CD4-positive, alpha-beta T cell (primary cell): ENCODE measurements at places on chromosomes 2 and 18. TPM values are rescaled to one million over a fixed set of nuclear protein-coding genes. Genes with fewer than 3 reads are reported as not detected.

Gene NEURL3
- not detected for total RNA-seq

Gene ANKRD30BL
- total RNA-seq, result not detected

Gene SH3RF3
- total RNA-seq, result 5.2 TPM

Gene GMCL1
- total RNA-seq, result 29.7 TPM

Gene LRRC30
- total RNA-seq, result not detected

Gene RGPD4
- total RNA-seq, result 0.63 TPM

Gene SERPINB13
- total RNA-seq, result not detected

Gene GKN2
- not detected for total RNA-seq

Gene PDCD1
- 9.5 TPM for total RNA-seq

Gene DSC1
- 1.7 TPM for total RNA-seq

Gene PUM2
- total RNA-seq, result 95.4 TPM

DNA sequence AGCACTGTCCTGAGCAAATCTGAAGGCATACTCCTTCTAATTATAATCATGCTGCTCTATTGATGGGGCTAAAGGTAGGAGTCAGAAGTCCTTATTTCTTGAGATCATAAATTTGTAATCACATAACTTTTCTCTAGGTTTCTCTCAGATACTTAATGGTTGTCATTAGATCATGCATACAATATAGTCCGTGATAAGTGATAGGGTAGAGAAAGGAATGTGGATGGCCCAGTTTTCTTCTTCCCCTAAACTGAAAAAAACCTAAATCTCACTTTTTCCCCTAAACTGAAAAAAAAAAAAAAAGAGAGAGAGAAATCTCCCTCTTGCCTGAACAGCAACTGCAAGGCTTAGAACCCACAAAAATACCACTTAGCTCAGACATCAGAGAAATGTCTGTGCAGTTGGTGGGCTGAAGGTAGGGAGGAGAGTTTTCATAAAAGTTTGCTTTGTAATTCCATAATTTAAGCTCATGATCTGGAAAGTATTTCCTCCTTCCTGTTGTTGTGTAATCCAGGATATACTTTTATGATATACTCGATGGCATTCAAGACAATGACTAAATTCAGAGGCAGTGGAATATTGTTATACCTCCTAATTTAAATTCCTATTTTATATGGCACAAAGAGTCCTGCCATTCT lies 79.3 kb upstream of the ITPRID2 start:
- DNase-seq, result no peak

- DNase-seq, result no peak
These were observed 41.6 kb downstream of the NPPC start for GRCh38 chr2:231884438-231885140.

DNA sequence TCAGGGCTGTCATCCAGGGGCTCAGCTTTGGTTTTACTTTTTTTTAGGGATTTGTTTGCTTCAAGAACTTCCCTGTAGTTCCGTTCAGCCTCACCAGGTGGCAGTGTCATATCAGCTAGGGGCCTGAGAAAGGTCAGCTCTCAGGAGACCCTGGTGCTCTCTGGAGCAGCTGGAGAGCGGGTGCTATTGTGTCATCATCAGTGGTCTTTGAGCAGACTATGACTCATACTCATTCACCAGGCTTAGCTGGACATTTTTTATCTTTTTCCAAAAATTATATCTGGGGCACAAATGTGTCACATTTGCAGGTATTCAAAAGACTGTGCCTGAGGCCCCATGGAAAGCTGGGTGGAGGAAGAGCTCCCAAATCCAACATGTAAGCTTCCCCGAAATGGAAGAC lies 24.4 kb downstream of the ZNF892 start:
- DNase-seq, result no peak

DNA sequence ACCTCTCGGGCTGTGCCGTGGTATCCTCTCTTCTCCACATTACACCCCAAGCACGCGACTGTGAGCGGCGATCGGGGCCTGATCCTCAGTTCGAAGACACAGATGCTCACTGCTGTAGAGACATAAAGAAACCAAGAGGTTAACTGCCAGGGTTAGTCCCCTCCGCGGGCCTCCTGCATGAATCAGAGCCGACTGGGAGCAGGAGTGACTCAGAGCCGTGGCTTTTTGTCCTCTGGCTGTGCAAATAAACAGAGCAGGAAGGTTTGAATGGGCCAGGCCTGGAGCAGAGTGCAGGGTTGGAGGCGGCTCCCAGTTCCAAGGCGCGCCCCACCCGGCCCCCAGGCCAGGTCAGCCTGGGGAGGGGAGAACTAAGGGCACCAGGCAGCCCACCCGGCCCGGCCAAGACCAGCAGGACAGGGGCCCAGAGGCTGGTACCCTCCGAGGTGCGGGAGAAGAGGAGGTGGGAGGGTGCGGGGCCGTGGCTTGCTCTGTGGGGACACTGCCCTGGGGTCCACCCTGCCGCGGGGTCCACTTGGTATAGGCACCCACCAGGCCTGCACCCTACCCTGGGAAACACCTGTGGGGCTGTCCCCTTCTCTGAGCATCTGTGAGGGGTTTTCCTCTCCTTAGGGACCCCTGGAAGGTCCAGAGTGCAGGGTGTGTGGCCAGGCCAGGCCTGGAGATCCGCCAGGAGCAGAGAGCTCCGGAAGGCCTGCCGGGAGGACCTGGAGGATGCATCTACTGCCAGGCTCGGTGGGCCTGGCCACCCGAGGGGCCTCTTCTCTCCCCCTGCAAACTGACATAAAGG lies 16.5 kb downstream of the TWIST2 start:
- DNase-seq, result no peak

- no peak for DNase-seq
These were observed 12.1 kb upstream of the CYBRD1 start for GRCh38 chr2:171509945-171510731.

DNA sequence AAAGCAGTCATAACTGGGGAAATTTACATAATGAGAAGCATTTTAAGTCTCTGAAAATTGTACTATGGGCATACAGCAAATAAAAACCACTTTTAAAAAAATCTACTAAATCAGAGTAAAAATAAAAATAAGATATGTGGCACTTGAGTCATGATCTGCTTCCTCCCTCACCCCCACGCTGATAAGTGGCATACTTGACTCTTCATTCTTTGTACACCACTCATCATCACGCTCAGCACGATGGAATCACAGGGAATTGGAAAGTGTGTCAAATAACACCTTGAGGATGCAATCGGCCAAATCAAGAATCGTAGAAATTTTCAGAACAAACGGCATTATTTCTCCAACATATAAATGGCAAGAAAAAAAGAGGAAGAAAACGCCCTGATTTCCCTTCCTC lies 41.1 kb upstream of the REG3G start:
- DNase-seq, result no peak

DNA sequence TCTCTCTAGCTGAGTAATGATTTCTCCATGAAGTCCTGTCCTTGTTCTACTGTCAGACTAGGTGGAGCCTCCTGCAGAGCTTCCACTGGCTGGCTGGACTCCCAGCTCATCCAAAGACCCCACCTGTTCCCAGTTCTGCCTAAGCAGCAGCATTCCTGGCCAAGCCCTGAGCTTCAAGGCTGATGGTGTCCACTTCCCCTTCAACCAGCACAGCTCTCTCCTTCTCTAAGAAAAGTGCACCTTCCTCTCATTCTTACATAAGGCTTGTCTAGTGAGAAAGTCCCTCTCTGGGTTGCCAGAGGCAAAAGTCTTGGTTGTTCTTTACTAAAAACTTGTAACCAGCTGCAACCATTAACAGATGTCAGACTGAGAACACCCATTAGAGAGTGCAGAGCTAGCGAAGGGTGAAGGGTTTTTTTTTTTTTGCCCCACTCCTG lies 58.9 kb downstream of the CXCR4 start:
- no peak for DNase-seq

GRCh38 chr2:195410074-195410671 lies 246.9 kb upstream of the SLC39A10 start:
- DNase-seq, result no peak

GRCh38 chr2:50556934-50557575 lies 474.9 kb downstream of the NRXN1 start:
- DNase-seq, result no peak

- no peak for DNase-seq
These were observed 163.0 kb downstream of the PHLPP1 start for GRCh38 chr18:62878305-62878704.

- no peak for DNase-seq
These were observed 286.4 kb downstream of the AGPS start for GRCh38 chr2:177678939-177679338.

DNA sequence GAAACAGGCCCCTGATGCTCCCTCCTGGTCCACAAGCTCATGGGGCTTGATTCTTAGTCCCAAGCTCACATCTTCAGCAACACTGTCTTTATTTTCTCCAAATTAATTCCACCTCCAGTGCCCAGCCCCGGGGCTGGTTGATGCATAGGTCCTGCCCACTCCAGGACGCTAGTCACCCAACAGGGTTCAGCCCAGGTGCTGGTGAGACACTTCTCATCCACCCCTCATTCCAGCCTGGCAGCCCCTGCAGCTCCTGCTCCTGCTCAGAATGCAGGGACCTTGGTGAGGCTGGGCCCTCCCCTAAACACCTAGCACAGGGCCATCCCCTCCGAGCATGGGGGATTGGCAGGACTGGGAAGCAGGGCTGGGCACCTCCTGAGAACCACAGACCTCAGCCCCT lies 25.7 kb downstream of the STEAP3 start:
- no peak for DNase-seq

DNA sequence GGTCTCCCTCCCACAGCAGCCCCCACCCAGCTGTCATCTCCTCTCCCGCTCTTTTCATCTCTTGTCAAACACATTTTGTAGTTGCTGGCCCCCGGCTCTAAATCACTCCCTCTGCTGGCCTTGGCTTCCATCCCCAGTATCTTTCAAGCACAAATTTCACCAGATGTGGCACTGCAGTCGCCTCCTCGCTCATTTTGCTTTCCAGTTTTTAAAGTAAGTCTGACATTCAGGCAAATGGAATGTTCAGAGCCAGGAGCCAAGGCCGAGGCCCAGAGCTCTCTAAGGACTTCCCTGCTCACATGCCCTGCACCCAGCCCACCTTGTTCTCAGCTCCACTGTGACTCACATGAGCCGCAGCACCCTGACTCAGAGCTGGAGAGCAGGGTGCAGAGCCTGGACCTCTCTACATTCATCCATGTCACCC lies 158.4 kb downstream of the GALNT14 start:
- no peak for DNase-seq

GRCh38 chr2:20450201-20450999 lies 3.5 kb downstream of the RHOB start:
- no peak for DNase-seq

DNA sequence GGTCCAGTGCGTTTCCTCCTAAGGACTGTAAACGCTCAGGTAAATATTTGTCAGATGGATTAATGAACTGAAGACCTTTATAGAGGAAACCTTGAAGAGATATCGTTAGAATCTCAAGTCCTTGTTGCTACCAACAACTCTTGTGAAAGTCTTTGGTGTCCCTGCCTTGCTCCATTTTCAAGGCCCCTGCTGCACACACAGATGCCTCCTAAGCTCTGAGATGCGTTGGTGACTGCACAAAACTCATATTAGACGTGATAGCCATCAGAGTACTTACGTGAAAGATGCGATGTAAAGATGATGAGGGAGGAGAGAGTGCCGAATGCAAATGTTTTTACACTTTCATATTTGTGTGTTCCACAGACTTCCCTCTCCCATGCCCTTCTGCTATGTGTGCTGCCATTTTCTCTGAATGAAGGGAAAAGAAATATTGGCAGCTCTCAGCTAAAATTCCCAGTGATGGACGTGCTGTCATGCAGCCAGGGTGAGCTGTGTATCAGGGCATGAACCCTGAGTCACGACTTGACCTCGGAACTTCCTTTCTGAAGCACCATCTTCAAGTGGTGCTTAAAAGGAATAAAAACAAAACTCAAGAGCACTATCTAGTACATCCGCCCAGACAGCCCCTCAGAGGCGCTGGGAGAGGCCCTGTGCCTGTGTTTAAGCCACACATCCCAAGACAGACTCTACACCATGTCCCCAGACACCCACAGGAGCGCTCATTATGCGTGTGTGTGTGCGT lies 117.4 kb downstream of the FAM210A start:
- DNase-seq, result peak; percentile 36

DNA sequence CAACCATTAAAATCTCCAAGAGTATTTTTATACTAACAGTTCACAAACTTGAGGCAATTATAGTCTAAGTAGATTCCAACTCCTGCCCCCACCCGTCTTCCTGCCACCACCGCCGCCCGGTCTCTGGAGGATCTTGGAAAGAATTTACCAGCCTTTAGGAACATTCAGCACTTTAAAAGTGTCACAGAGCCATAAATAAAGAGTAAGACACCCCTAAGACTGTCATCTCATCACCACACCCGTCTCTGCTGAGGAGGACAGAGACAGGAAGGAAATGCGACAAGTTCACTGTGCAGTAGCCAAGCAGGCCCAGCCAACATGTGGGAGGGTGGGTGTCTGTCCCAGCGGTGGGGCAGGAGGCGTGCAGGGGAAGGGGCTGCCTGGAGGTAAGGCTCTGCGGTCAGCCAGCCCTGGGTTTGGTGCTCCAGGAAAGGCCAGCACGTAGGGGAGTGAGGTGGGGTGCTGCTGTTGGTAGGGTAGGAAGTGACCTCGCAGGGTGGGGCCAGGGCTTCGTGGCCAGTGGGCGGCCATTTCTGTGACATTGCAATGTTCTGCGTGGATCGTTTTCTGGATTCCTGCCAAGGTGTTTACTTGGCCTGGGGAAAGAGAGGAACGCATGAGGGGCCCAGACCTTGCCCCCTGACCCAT lies 111.6 kb downstream of the FAM210A start:
- DNase-seq, result peak; percentile 62

DNA sequence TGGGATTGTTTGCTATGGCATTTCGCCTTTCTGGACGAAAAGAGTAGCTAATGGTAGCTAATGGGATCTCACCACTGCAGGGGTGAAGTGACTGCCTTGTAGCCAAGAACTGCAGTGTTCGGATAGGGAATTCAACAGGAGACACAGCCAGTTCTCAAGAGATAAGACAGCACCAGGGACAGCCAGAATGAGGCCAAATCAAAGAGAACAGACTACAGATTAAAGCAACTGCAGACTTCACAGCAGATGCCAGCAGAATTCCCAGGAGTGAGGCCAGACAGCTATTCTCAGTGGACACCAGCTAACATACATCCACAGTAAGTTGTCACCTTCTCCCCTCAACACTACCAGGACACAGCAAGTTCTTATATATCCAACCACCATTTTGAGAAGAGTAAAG lies 124.0 kb downstream of the PLA2R1 start:
- no peak for DNase-seq

DNA sequence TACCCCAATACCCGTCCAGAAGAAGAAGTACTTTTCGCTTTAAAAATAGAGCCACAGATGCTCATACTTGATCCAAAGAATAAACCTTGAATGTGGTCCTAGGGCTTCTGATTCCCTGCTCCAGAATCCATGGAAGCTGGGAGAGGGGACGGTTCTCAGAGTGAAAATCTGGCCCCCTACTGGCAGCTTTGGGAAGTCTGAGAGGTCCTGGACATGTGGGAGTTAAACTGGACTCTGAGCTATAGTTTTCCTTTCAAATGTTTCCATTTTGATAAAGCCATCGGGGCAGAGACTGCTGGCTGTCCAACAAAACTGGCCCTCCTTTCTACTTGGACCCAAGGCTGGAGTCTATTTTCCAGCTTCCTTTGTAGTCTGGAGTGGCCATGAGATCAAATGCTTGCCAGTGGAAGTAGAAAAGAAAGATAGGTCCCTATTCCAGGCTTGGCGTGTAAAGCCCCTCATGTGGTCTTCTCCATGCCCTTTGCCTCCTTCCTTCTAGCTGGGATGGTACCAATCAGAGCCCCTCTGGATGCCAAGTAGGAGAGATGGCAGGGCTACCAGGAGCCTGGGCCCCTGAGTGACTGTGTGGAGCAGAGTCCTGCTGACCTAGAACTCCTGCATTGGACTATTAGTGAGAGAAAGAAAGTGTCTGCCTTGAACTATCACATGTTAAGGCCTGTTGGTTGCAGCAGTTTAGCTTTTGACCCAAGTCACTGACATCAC lies 37.7 kb upstream of the TBC1D8 start:
- no peak for DNase-seq

- no peak for DNase-seq
These were observed 360.7 kb upstream of the CWC22 start for GRCh38 chr2:180367815-180368214.

GRCh38 chr2:77807531-77808215 lies 285.5 kb upstream of the LRRTM4 start:
- no peak for DNase-seq
